ENCODE measurements at places on chromosomes 16 and 17. TPM values are rescaled to one million over a fixed set of nuclear protein-coding genes. Genes with fewer than 3 reads are reported as not detected.

AATK gene
- 1.2 TPM for total RNA-seq

GRCh38 chr17:79038545-79039135 lies 14.7 kb downstream of the C1QTNF1 start:
- no peaks in the 10 kb centered on the region for H3K4me1 ChIP-seq
- no peak for DNase-seq
- no peak overlapping the region for H3K4me3 ChIP-seq
- H3K27me3 ChIP-seq, result no peaks in the 10 kb centered on the region
- H3K36me3 ChIP-seq, result no peaks in the 10 kb centered on the region

TRIM65 gene
- 36.3 TPM for total RNA-seq

- DNase-seq, result no peak
- H3K4me1 ChIP-seq, result peaks cover 6% of the 10 kb centered on the region
- H3K4me3 ChIP-seq, result no peak overlapping the region
- H3K27me3 ChIP-seq, result peaks cover 21% of the 10 kb centered on the region
- no peaks in the 10 kb centered on the region for H3K36me3 ChIP-seq
These were observed 53.1 kb upstream of the CCL1 start for GRCh38 chr17:34416116-34416515.

GRCh38 chr17:27551701-27552248 lies 79.2 kb upstream of the LGALS9 start:
- DNase-seq, result no peak
- no peaks in the 10 kb centered on the region for H3K27me3 ChIP-seq
- peaks cover 11% of the 10 kb centered on the region for H3K36me3 ChIP-seq
- no peak overlapping the region for H3K4me3 ChIP-seq
- peak overlapping the region; percentile 14 for H3K27ac ChIP-seq
- peaks cover 18% of the 10 kb centered on the region for H3K4me1 ChIP-seq

GRCh38 chr17:57104461-57105175 lies 19.6 kb downstream of the AKAP1 start:
- no peak overlapping the region for H3K27ac ChIP-seq
- peaks cover 3% of the 10 kb centered on the region for H3K36me3 ChIP-seq
- no peak for DNase-seq

- no peaks in the 10 kb centered on the region for H3K4me1 ChIP-seq
- no peak overlapping the region for H3K27ac ChIP-seq
- H3K4me3 ChIP-seq, result no peak overlapping the region
- H3K27me3 ChIP-seq, result no peaks in the 10 kb centered on the region
- DNase-seq, result no peak
These were observed 97.6 kb upstream of the DNAH17 start for GRCh38 chr17:78674595-78675315.

GRCh38 chr17:61456688-61457225 lies 4.5 kb downstream of the TBX4 start:
- peak; percentile 36 for DNase-seq
- H3K27me3 ChIP-seq, result peaks cover 87% of the 10 kb centered on the region
- H3K4me3 ChIP-seq, result peak overlapping the region; percentile 55
- peaks cover 19% of the 10 kb centered on the region for H3K4me1 ChIP-seq
- no peaks in the 10 kb centered on the region for H3K36me3 ChIP-seq

PRSS21 gene
- 5.6 TPM for total RNA-seq

- H3K4me3 ChIP-seq, result no peak overlapping the region
- peaks cover 14% of the 10 kb centered on the region for H3K4me1 ChIP-seq
- H3K27me3 ChIP-seq, result peaks cover 2% of the 10 kb centered on the region
- no peak for DNase-seq
- peaks cover 2% of the 10 kb centered on the region for H3K36me3 ChIP-seq
These were observed 32.8 kb downstream of the ARSG start for GRCh38 chr17:68324114-68324513.

- peaks cover 28% of the 10 kb centered on the region for H3K27me3 ChIP-seq
- H3K4me1 ChIP-seq, result peaks cover 36% of the 10 kb centered on the region
- H3K4me3 ChIP-seq, result peak overlapping the region; percentile 90
- peaks cover 2% of the 10 kb centered on the region for H3K36me3 ChIP-seq
- DNase-seq, result no peak
- H3K27ac ChIP-seq, result peak overlapping the region; percentile 54
These were observed 448 bp upstream of the TNFRSF12A start for GRCh38 chr16:3019594-3020246.

- H3K4me1 ChIP-seq, result no peaks in the 10 kb centered on the region
- no peak for DNase-seq
- no peaks in the 10 kb centered on the region for H3K36me3 ChIP-seq
- no peak overlapping the region for H3K27ac ChIP-seq
These were observed 37.4 kb upstream of the DLX4 start for GRCh38 chr17:49931416-49932137.

WSCD1 gene
- not detected for total RNA-seq

GRCh38 chr16:62967163-62967562 lies 930.9 kb upstream of the CDH8 start:
- H3K36me3 ChIP-seq, result no peaks in the 10 kb centered on the region
- H3K27ac ChIP-seq, result no peak overlapping the region
- H3K4me1 ChIP-seq, result no peaks in the 10 kb centered on the region
- no peak overlapping the region for H3K4me3 ChIP-seq
- no peak for DNase-seq

- H3K4me3 ChIP-seq, result peak overlapping the region; percentile 89
- H3K27me3 ChIP-seq, result no peaks in the 10 kb centered on the region
- H3K36me3 ChIP-seq, result peaks cover 22% of the 10 kb centered on the region
These were observed 1.6 kb downstream of the GLG1 start for GRCh38 chr16:74605332-74605731.

GRCh38 chr16:61419791-61420190 lies 616.4 kb downstream of the CDH8 start:
- H3K4me3 ChIP-seq, result no peak overlapping the region
- H3K36me3 ChIP-seq, result no peaks in the 10 kb centered on the region
- H3K27ac ChIP-seq, result no peak overlapping the region
- no peak for DNase-seq
- H3K4me1 ChIP-seq, result no peaks in the 10 kb centered on the region

- peaks cover 10% of the 10 kb centered on the region for H3K4me1 ChIP-seq
- no peak overlapping the region for H3K4me3 ChIP-seq
- no peak overlapping the region for H3K27ac ChIP-seq
- DNase-seq, result no peak
These were observed 13.4 kb upstream of the CD300A start for GRCh38 chr17:74452841-74453661.

MT1G gene
- total RNA-seq, result 5.0 TPM

GRCh38 chr16:86462334-86463084 lies 47.8 kb upstream of the FOXF1 start:
- no peaks in the 10 kb centered on the region for H3K4me1 ChIP-seq
- peaks cover 2% of the 10 kb centered on the region for H3K27me3 ChIP-seq
- no peak overlapping the region for H3K27ac ChIP-seq
- peaks cover 4% of the 10 kb centered on the region for H3K36me3 ChIP-seq

DNA sequence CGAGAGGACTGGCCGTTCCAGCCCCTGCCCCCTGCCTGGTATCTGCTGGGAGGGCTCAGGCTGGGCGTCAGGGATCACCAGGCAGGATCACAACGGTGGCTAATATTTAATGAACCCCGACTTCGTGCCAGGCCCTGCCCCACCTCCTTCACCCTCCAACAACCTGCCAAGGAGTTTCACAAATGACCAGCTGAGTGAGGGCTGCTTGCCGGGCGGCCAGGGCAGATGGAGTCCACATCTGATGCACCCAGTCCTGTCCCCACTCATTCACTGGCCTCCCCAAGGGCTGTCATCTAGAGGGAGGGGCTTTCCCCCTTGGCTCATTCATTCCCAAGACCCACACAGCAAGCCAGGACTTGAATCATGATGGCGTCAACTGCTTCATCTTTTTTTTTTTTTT lies 17.5 kb downstream of the UBALD1 start:
- H3K27me3 ChIP-seq, result peaks cover 8% of the 10 kb centered on the region
- H3K4me3 ChIP-seq, result no peak overlapping the region
- no peak overlapping the region for H3K27ac ChIP-seq
- H3K36me3 ChIP-seq, result no peaks in the 10 kb centered on the region
- DNase-seq, result no peak
- no peaks in the 10 kb centered on the region for H3K4me1 ChIP-seq

DNA sequence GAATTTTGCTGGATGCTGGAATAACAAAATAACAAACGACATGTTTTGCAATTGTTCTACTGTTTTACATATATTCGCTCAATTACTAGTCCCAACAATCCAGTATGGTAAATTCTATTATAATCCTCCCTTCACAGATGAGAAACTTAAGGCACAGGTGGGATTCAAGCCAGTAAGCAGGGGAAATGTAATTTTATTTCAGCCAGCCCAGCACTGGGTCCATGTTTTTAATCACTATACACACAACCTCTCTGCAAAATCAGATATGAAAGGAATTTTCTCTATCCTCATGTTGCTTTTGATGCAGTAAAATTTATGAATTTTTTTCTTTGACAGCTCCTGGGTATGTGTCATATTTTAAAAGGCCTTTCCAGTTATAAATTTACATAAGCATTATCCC lies 4.4 kb downstream of the KRTAP4-5 start:
- peaks cover 5% of the 10 kb centered on the region for H3K36me3 ChIP-seq
- H3K27ac ChIP-seq, result no peak overlapping the region
- DNase-seq, result no peak
- H3K27me3 ChIP-seq, result peaks cover 2% of the 10 kb centered on the region
- H3K4me1 ChIP-seq, result no peaks in the 10 kb centered on the region

- H3K4me3 ChIP-seq, result no peak overlapping the region
- no peaks in the 10 kb centered on the region for H3K36me3 ChIP-seq
- no peak for DNase-seq
- no peak overlapping the region for H3K27ac ChIP-seq
- peaks cover 42% of the 10 kb centered on the region for H3K27me3 ChIP-seq
These were observed 21.0 kb upstream of the PHB1 start for GRCh38 chr17:49435671-49436029.

DNA sequence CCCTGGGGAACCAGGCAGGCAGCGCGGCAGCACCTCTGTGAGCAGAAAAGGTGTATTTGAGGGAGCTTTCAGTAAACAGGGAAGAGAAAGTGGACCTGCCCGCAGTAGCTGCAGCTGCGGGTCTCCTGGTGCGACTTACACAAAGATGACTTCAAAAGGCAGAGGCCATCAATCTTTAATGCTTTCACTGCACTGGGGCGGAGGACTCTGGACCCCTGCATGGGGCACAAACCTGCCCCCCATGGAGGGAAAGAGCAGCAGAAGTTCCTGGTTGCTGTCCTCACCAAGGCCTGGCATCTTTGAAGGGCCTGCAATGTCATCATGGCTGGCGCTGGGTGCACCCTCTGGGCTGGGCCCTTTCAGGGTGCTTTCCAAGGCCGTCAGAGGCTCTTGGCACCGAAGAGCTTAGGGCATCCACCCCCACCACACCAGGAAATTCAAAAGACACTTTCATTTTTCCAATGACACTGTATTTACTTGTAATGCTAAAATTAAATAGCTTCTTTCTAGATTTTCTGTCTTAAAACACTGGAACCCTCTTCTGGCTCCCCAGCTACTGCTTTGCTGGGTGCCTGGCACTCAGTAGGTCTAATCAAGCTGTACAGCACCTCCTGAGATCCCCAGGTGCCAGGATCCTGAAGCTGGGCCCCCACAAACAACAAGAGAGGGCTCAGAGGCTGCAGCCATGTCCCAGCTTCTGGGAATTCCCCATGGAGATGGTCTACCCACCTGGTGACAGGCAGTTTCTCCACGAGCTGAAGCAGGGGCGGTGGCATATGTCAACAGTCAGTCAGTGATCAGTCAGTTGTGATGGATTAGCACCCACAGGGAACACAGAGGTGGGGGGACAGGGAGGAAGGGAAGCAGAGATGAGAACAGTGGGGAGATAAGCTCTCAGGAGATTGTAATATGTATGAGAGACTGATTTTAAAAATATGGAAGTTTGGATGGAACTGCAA lies 2.1 kb upstream of the CACNG1 start:
- H3K27ac ChIP-seq, result no peak overlapping the region
- no peak overlapping the region for H3K4me3 ChIP-seq
- no peaks in the 10 kb centered on the region for H3K36me3 ChIP-seq
- H3K4me1 ChIP-seq, result no peaks in the 10 kb centered on the region

DNA sequence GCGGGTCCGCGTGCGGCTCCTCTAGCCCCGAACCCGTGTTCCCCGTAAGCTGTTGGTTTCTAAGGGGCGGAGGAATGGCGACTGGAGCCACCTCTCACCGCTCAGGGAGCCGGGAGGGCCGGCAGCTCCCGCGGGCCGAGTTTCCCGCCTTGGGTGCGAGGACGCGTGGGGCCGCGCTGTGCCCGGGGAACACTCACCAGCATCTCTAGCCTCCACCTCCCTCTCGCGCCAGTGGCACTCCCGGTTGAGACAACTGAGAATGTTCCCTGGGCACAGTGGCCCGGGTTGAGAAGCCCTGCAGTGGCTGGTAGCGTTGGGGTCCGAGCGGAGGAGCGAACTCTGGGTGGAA lies 560 bp downstream of the TELO2 start:
- H3K27ac ChIP-seq, result peak overlapping the region; percentile 80
- peak overlapping the region; percentile 94 for H3K4me3 ChIP-seq
- peaks cover 8% of the 10 kb centered on the region for H3K4me1 ChIP-seq
- DNase-seq, result no peak
- H3K27me3 ChIP-seq, result no peaks in the 10 kb centered on the region
- no peaks in the 10 kb centered on the region for H3K36me3 ChIP-seq

GRCh38 chr17:50322271-50322670 lies 23.7 kb upstream of the XYLT2 start:
- no peaks in the 10 kb centered on the region for H3K4me1 ChIP-seq
- peaks cover 5% of the 10 kb centered on the region for H3K27me3 ChIP-seq
- H3K36me3 ChIP-seq, result no peaks in the 10 kb centered on the region
- DNase-seq, result no peak
- H3K27ac ChIP-seq, result no peak overlapping the region

OR1F1 gene
- total RNA-seq, result not detected

EME1 gene
- total RNA-seq, result 28.8 TPM

GRCh38 chr17:57369509-57369945 lies 113.2 kb downstream of the MSI2 start:
- H3K36me3 ChIP-seq, result peaks cover 23% of the 10 kb centered on the region
- no peak for DNase-seq
- no peak overlapping the region for H3K4me3 ChIP-seq

DNA sequence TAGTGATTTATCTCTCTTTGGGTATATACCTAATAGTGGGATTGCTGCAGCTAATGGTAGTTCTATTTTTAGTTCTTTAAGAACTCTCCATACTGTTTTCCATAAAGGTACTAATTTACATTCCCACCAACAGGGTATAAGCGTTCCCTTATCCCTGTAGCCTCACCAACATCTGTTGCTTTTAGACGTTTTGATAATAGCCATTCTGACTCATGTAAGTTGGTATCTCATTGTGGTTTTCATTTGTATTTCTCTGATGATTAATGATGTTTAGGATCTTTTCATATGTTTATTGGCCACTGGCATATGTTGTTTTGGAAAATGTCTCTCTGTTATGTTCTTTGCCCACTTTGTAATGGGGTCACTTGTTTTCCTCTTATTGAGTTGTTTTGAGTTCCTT lies 88.5 kb upstream of the ZNF267 start:
- no peaks in the 10 kb centered on the region for H3K27me3 ChIP-seq
- no peak overlapping the region for H3K27ac ChIP-seq
- no peaks in the 10 kb centered on the region for H3K4me1 ChIP-seq
- no peaks in the 10 kb centered on the region for H3K36me3 ChIP-seq
- DNase-seq, result no peak

CMTR2 gene
- total RNA-seq, result 24.3 TPM

Data from activated naive CD8-positive, alpha-beta T cell treated with anti-CD3 and anti-CD28 coated beads, Interleukin-2, amount 10 ng/mL, durations not matched to agents 7 days and 5 days (primary cell).